Activated naive CD4-positive, alpha-beta T cell treated with anti-CD3 and anti-CD28 coated beads, Interleukin-2, amount 10 ng/mL, durations not matched to agents 7 days and 5 days (primary cell): ENCODE measurements at places on chromosomes 13 and 19.

DNA sequence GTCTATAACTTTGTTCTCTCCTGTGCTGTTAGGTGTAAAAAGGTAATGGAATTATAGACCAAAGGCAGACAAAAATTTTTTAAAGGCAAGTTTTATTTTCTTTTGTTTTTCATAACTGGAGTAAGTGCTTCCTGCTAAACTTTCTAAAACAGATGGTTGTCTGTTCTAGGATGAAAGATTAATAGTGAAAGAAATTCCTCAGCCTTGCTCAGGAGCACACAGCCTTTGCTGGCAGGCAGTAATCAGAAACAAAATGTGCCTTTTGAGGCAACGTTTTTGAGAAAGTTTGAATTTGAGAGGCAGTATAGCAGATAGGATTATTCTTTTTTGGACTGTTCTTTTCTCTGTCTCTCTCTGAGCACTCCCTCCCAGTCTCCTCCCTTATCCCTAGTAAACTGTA, 2749.5 kb downstream of the PCDH9 start:
- no peak for DNase-seq

DNA sequence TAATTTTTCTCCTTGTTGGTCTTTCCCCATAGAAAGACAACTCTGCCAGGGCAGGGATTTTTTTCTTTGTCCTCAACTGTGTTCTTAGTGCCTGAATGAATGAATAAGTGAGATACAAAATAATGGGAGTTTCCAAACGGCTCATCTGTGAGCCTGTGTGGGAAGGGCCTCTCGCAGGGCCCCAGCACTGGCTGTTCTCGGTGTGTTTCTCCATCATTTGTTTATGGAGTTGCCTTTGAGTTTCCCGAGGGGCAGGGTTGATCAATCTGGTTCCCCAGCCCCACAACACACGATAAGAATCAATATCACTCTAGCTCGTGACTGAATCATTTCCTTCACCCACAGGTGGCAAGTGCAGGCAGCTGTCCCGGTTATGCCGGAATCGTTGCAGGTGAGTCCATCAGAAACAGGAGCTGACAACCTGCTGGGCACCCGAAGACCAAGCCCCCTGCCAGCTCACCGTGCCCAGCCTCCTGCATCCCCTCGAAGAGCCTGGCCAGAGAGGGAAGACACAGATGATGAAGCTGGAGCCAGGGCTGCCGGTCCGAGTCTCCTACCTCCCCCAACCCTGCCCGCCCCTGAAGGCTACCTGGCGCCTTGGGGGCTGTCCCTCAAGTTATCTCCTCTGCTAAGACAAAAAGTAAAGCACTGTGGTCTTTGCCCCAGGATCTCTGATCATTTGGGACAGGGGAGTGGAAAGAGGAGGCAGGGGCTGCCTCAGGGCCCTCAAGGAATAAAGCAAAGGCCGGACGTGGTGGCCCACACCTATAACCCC, 14.9 kb downstream of the FXYD5 start:
- no peak for DNase-seq

DNA sequence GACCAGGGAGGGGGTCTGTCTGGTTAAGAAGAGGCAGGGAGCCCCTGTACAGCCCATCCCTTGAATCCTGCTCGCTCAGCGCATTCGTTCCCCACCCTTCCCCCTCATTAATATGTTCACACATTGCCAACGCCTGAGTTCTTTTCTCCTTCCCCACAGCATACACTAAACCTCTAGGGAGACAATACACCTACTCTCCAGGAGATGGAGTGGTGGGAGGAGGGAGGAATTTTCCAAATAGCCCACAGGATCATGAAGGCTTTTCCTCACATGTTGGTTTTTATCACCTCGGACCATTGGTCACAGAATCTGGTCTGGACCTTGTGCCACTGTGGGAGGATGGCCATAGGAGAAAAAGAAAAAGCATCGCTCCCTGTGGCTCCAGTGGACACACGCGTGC, 294.9 kb downstream of the SHISA2 start:
- no peak for DNase-seq

GRCh38 chr19:46499692-46500091, 4.0 kb upstream of the PNMA8B start:
- no peak for DNase-seq

DNA sequence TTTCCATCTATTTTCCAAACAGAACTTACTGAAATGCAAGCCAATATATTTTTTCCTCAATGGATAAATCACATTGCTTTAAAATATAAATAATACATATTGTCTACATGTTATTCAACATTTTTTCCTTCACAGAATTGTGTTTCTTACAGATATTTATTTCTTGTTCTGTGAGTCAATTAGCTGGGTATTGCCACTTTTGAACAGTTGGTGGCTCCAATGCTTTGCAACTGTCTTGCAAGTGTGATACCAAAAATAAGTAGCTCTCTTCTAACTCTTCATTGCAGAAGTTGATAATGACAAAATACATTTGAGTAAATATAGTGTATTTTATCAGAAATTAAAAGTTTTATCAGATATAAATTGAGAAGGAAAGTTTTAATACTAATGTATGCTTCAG, 17.1 kb upstream of the GPC5 start:
- no peak for DNase-seq

- DNase-seq: no peak
Measured at GRCh38 chr19:12646551-12646950, 20.0 kb downstream of the MAN2B1 start.

GRCh38 chr13:112443191-112443994, 67.2 kb downstream of the SPACA7 start:
- DNase-seq: peak; percentile 32

DNA sequence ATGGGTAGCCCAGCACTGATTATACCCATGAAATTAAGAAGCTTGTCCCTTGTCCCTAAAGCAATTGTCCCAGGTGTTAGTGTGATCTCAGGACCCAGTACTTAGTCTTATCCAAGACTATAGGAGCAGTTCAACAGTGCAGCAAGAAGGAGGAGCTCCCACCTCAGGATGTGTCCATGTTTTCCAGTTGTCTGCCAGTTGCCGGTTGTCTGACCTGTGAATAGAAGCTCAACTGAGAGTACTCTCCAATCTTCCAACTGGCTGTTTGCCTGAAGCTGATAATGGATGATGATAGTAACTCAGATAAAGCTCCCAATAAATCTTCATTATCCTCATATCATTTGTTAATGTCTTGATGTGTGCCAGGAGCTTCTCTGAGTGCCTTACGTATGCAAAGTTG, 107.2 kb upstream of the HTR2A start:
- DNase-seq: no peak
